ENCODE measurements at places on chromosomes 6 and 20.

DNA sequence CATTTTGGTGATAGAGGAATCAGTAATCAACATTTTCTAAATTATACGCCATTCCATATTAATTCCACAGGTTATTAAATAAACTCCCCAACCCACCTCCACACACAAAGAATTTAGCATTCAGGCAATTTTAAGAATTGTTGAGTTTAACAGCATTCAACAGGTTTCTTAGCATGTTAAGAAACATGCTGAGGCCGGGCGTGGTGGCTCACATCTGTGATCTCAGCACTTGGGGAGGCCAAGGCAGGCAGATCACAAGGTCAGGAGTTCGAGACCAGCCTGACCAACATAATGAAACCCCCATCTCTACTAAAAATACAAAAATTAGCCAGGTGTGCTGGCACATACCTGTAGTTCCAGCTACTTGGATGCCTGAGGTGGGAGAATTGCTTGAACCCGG lies 64.0 kb upstream of the PHACTR2 start:
- no peak for DNase-seq

- peak; percentile 23 for DNase-seq
These were observed 47.0 kb downstream of the WDR27 start for GRCh38 chr6:169654598-169655391.

DNA sequence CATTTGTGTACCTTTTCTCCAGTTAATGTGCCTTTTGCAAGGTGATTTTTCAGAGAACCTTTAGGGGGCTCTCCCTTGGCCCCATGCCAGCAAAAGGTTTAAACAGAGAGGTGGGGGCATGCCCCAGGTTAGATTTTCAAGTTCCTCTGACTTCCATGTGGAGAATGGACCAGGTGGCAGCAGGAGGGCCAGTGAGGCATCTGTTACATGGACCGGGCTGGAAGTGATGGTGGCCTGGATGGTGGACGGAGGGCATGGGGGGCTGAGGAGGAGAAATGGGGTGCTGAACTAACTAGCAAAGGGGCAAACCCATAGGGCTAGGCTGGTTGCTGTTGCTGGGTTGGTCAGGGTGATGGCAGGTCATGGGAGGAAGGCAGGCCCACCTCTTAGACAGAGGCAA lies 20.7 kb upstream of the BPI start:
- DNase-seq, result no peak

DNA sequence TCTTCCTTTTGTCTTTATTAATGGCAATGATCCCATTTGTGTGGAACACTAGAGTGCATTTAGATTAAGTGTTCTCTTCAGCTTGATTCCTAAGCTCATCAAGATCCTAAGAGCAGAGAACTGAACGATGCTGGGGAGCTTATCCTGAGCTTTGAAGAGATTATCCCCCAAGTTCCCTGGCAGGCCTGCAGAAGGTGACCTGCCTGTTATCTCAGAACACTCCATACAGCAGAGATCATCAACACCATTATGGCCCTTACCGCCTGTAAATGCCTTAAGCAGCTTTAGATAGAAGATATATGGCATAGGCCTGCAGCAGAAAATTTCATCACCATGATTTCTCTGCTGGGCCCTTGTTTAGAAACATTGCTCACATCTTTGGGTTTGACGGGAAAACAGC lies 779.9 kb upstream of the MAP3K7 start:
- DNase-seq, result no peak

DNA sequence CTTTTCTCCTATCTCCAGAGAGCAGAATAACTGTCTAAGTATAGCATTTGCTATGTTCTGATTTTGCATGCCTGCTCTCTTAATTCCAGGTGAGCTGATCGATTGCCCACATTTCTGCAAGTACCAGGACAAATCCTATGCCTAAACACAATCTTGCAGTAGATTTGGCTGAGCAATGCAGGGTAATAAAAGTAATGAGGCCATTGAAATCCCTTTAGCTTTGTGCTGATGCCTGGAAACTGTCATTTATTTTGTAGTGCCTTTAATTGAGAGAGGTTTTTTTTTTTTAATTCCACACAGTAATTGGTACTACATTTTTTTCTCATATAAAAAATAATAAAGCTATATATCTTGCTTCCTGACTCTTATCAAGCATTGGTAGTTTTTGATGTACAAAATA lies 252.3 kb downstream of the NKAIN2 start:
- DNase-seq, result no peak

- DNase-seq, result no peak
These were observed 33.8 kb downstream of the SUMO4 start for GRCh38 chr6:149433881-149434280.

DNA sequence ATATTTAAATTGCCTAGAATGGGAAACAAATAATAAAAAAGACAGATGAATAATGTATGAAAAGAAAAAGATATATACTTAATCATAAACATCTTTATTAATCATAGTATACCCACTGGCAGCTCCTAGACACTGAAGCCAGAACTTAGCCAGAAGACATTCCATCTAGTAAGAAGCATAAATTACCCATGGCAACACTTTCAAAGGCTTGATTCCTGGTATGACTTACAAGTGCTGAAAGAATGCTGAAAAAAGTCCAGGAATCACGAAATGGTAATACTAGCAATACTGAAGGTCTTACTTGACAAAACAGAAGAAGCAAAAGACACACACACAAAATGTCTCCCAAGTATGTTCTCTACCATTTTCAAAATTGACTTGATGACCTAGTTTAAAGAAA lies 38.0 kb downstream of the RWDD2A start:
- peak; percentile 85 for DNase-seq

DNA sequence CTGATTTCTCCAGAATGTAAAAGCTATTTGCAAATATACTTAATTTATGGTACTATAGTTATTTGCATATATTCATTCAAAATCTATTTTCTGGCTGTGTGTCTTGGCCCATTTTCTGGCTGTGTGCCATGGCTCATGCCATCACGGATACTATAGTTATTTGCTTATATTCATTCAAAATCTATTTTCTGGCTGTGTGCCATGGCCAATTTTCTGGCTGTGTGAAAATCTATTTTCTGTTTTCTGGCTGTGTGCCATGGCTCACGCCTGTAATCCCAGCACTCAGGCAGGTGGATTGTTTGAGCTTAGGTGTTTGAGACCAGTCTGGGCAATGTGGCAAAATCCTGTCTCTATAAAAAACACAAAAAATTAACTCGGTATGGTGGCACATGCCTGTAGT lies 28.9 kb upstream of the RIPK1 start:
- no peak for DNase-seq

GRCh38 chr6:113846577-113846976 lies 10.6 kb upstream of the MARCKS start:
- DNase-seq, result no peak

- no peak for DNase-seq
These were observed 3.4 kb upstream of the SLC17A5 start for GRCh38 chr6:73657201-73657600.

DNA sequence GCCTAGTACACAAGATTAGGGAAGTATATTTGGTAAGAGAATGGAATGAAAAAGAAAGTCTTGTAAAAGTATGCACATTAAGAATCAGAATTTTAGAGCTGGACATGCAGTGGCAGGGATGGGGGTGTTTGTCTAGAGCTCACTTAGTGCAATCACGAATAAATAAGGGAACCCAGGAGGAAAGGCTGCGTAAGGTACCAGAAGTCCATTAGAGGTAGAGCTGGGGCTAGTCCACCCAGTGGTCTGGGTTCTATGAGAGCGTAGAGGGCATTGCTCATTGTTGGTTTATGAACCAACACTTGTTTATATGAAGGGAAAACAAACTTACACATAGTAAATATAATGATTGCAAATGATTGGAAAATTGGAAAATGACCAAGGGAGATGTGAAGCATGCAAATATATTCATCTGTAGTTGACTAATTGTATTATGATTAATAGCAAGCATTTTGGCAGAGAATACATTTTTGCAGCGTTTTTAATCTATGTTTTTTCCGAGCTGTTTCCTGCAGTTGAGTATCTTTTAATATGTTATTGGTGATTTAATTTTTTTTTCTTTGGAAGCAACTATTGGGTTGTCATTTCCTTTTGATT lies 3.2 kb downstream of the CDC40 start:
- DNase-seq, result no peak

GRCh38 chr6:63787021-63787420 lies 151.4 kb downstream of the PHF3 start:
- no peak for DNase-seq

- no peak for DNase-seq
These were observed 176.0 kb downstream of the MRPL14 start for GRCh38 chr6:43951063-43951755.

GRCh38 chr6:138013959-138014358 lies 93.3 kb downstream of the PERP start:
- DNase-seq, result no peak

GRCh38 chr6:3384241-3385143 lies 72.4 kb downstream of the SLC22A23 start:
- no peak for DNase-seq

- no peak for DNase-seq
These were observed 929 bp upstream of the CENPB start for GRCh38 chr20:3787324-3788014.

DNA sequence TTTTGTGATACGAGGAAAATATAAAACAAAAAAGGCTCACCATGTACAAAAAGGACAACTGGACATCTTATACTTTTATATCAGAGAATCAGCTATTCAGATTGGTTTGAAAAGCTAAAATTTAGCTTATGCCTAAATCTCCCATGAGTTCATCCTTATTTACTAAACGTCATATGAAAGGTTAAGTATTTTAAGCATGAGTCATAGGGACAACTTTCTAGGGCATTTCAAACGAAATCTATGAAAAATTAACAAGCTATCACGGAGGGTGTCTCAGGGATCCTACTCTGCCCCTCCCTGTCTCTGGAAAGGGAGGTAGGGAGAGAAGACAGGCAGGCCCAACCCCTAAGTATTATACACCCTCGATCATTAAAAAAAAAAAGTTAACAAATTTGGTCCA lies 124.1 kb upstream of the LOC128125822 start:
- no peak for DNase-seq

DNA sequence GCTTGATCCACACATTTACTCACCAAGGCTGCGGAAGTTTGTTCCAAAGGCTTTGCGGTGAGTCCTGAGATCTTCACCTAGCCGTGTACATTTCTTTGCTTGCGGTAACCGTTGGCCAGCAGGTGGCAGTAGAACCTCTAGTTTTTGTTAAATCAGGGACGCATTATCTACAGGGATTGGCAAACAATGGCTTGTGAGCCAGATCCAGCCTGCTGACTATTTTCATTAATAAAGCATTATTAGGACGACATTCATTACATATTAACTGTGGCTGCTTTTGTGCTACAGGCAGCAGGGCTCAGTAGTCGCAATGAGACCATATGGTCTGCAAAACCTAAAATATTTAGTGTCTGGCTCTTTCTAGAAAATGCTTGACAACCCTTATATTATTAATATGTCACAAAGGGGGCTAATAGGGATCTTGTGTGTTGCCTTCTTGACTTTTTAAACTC lies 174.1 kb downstream of the DOK5 start:
- DNase-seq, result no peak

Data from AG04449 (cell line).